ENCODE measurements at places on chromosomes 6 and 20.

DNA sequence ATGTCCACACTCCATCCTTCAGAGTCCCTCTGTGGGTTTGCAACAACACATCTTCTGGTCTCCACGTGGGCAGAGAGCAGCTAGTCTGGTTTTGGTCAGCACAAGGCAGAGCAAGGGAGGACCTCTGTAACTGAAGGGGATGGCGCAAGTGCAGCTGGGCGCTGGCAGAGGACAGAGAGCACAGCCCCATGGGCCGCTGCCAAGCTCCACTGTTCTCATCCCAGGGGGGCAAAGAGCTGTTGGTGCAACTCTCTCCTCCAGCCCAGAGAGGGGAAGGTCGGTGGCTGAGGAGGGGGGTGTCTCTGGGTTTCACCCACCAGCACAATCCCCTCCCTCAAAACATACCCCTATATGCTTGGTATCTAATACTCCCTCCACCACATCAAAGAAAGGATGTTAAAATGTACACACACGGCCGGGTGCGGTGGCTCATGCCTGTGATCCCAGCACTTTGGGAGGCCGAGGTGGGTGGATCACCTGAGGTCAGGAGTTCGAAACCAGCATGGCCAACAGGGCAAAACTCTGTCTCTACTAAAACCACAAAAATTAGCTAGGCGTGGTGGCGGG, 9.1 kb downstream of the ATP9A start:
- DNase-seq: no peak

DNA sequence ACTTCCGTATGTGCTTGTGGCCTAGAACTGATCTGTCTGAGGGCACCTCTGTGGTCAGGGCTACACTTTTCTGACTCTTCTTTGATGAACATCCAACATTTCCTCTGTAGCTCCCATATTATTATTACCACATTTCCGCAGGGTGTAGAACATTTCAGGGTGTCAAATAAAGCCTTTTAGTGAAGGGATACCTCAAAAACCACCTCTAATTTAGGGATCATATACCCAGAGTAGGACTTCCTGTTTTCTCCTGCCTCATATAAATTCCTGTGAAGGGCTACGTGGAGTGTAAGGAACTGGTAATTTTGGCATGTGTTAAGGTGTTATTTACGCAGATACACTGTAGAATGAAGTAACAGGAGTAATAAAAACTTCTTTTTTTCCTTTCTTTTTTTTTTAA, 5.5 kb upstream of the MUC22 start:
- no peak for DNase-seq

DNA sequence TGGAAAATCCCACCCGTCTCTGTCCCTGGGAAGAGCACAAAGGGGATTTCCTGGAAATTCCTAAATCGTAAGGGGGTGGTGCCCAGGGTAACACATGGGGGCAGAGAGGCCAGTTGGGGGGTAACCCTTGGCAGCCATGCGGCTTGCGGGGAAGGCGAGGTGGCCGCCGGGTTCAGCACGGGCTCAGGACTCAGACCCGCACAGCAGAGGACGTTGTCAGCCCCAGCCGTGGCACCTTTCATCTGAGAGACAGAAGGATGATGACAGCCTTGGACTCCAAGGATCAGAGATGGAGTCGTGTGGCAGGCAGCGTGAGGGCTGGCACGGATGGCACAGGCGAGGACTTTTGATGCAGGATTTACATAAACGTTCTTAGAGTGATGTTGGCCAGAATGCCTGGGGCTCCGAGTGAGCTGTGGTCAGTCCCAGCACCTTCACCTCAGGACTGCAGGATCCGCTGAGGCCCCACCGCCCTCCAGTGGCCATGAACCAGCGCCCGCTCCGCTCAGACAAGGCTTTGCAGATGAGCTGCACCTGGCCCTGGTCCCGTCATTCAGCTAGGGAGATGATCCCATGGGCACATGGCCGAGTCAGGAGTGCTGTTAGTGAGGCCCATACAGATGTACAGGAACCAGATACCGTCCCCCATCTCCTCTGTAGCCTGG, 190.3 kb downstream of the TAF4 start:
- no peak for DNase-seq

- no peak for DNase-seq
Observed at GRCh38 chr6:96465321-96465903, 56.2 kb upstream of the UFL1 start.

DNA sequence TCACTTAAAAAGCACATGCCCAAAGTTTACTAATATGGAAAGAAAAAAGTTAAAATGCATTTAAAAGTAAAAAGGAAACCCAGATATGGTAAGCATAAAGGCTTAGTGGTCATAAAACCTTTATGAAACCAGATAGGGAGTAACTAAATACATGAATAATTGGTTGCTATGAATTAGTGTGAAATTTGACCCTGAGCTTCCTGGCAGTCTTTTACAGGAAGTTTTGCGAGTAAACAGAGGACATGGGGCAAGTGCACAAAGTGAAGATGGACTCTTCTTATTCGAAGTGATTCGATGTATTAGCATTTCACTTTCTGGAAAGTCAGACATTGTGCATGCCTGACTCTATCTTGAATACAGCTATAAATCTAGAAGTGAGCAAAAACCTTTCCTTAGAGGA, 90.9 kb upstream of the MLIP start:
- DNase-seq: no peak

DNA sequence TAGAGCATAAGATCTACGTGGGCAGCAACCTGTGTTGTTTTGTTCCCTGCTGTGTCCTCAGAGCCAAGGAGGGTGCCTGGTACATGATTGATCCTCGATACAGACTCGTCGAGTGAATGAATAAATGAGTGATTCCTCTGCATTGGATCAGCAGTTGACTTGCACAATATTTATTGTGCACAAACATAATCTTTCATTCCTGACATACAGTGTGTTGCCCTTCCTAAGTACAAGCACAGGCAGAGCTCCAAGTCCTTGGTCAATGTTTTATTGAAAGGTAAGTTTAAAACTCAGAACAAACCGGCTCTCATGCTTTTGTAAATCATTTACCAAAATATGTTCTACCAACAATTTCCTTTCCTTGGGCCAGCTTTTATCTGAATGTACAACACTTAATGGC, 57.4 kb downstream of the STMND1 start:
- no peak for DNase-seq

- no peak for DNase-seq
Observed at GRCh38 chr6:84967389-84967788, 203.0 kb upstream of the TBX18 start.
